ENCODE measurements at places on chromosomes 16 and 17.

- no peak for DNase-seq
These were observed 1.7 kb upstream of the ROGDI start for GRCh38 chr16:4803898-4804762.

DNA sequence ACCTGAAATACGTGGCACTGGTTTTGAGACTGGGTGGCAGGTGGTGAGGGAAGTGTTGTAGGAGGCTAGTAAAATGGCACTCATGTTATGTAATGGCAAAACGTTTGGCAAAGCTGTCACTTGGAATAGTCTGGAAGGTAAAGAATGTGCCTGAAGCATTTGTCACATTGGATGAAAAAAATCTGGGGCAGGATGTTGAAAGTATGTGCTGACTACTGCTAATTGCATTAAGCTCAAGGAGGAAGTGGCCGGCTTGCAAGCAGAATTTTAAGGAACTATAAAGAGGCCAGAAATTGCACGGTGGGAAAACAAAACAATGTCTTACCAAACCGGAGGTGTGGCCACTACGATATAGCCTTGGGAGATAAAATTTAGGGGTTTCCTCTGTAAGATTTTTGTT lies 26.6 kb upstream of the NLRP1 start:
- no peak for DNase-seq

- no peak for DNase-seq
These were observed 75.8 kb upstream of the MED13 start for GRCh38 chr17:62140836-62141235.

GRCh38 chr17:73782641-73783381 lies 138.6 kb upstream of the SDK2 start:
- no peak for DNase-seq

GRCh38 chr17:82810644-82811430 lies 29.0 kb downstream of the ZNF750 start:
- peak; percentile 70 for DNase-seq

GRCh38 chr16:64242492-64242891 lies 879.4 kb downstream of the CDH11 start:
- peak; percentile 58 for DNase-seq

DNA sequence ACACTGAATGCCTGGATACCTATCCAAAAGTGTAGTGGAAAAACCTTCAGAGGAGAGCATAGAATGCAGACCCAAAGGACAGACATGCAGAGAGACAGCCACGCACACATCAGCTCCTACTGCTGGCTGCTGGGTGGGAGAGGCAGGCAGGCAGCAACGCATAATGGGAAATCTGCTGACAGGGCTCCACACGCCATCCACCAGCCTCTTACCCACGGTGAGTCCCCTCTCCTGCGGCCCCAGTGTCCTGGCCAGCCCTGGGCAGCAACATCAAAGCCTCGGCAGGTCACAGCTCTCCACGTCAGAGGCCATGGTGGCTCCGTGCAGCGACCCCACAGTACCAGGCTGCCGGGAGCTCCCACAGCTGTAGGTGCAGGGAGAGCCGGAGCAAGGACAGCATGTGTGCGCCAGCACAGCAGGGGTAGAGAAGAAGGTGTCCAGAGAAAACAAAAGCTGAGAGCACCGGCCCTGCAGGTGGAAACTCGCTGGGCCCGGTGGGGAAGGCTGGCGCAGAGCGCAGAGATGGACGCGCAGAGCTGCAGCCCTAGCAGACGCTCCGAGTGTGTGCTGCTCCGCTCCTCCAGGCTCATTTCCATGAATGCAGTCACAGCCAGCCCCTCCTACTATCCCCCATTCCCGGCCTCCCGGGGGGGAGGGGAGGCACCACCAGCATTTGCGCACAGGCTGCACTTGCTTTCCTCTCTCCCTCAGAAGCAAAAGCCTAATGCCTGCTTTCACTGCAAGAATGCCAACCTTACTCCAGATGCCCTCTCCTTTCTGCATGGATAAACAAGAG lies 58.9 kb downstream of the CYTH1 start:
- DNase-seq, result no peak

GRCh38 chr17:65677932-65678331 lies 116.5 kb upstream of the AXIN2 start:
- DNase-seq, result no peak

GRCh38 chr16:31458073-31458843 lies 1.0 kb upstream of the ARMC5 start:
- DNase-seq, result no peak

GRCh38 chr17:82668631-82669099 lies 20.4 kb upstream of the WDR45B start:
- peak; percentile 65 for DNase-seq

DNA sequence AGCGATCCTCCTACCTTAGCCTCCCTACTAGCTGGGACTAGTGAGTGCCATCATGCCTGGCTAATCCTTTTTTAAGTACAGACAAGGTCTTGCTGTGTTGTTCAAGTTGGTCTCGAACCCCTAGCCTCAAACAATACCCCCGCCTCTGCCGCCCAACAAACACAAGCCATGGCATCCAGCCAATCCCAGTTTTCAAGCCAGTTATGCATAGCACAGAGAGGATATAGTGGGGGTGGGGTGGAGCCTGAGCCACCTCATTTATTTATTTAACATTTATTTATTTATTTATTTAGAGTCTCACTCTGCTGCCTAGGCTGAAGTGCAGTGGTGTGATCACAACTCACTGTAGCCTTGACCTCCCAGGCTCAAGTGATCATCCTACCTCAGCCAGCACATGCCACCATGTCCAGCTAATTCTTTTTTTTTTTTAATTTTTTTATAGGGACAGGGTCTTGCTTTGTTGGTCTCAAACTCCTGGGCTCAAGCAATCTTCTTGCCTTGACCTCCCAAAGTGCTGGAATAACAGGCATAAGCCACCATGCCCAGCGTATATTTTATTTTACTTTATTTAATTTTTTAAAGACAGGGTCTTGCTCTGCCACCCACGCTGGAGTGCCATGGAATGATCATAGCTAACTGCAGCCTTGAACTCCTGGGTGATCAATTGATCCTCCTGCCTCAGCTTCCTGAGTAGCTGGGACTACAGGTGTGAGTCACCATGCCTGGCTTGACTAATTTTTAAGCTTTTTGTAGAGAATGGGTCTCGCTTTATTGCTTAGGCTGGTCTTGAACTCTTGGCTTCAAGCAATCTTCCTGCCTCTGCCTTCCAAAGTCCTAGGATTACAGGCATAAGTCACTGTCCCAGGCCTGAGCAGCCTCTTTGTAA lies 26.2 kb upstream of the KLHL11 start:
- DNase-seq, result no peak

DNA sequence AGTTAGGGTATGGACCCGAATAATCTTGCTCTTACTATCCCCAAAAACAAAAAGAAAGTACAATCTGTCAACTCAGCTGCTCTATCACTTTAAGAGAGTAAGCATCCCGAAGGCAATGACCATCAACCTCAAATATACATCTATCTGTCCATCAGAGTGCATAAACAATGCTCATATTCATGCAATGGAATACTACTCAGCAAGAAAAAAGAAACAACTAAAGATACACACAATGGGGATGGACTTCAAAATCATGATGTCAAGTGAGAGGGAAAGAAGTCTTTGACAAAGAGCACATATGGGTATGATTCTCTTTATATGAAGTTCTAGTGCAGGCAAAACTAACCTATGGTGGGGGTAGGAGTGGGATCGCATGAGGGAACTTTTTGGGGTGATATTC lies 9.5 kb downstream of the MYO18A start:
- DNase-seq, result no peak

DNA sequence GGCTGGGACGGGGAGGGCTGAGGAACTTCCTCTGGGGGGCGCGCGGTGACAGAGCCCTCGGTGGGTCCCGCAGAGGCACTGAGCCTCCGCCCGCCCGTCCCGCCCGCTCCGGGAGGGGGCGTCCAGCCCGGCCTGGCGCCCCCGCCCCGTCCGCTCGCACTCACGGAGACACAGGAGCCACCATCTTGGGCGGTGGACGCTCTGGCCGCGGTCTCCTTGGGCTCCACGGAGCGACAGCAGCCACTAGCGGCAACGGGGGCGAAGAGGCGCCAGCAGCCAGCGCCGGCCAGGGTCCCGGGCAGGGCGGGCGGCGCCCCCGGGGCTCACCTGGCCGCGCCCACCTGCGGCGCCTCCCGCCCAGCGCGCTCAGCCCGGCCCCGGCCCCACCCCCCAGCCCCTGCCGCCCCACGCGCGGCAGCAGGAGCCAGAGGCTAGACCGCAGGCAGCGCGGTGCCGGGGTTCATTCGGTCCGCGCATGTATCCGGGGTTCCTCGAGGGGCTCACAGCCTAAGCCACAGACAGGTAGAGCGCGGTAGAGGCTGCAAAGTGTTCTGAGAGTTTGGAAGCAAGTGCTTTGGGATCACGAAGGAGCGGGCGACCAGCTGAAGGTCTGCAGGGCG lies at the start of gene C17orf113:
C17orf113 (minus strand) TSS at position 209 of the 620 bp plus-strand sequence. CDS start 7,225 bp downstream, outside the sequence.
- peak; percentile 90 for DNase-seq

Measured in left lung (tissue), 14 donors.